Activated CD4-positive, alpha-beta memory T cell treated with anti-CD3 and anti-CD28 coated beads, Interleukin-2, amount 10 ng/mL, durations not matched to agents 7 days and 5 days (primary cell): ENCODE measurements at places on chromosomes 7 and 10.
A peak's percentile ranks its signal among the peaks of the same experiment; 100 is the strongest.

- peak; percentile 42 for DNase-seq
Observed at GRCh38 chr10:89207181-89207800, at the start of gene CH25H. TSS of gene CH25H (minus strand) at chr10:89207317. CDS start at chr10:89207292, 25 bp downstream.

DNA sequence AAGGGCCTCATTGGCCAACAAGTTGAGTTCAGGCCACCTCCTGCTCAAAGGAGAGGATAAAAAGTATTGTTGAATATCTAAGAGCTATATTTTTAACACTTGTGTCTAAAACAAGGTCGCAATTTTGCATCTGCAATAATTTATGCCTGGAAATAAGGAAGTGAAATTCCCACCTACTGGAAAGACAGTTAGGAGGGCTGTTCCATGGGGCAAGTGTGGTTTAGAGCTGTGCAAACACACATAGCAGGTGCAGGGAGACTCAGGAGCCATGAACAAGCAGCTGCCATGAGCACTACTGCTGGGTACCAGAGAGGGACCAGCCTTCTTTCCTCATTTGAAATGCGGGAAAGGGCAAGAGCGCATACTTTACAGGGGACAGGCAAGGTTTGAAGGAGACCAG lies 35.5 kb upstream of the IKZF1 start:
- no peak for DNase-seq

DNA sequence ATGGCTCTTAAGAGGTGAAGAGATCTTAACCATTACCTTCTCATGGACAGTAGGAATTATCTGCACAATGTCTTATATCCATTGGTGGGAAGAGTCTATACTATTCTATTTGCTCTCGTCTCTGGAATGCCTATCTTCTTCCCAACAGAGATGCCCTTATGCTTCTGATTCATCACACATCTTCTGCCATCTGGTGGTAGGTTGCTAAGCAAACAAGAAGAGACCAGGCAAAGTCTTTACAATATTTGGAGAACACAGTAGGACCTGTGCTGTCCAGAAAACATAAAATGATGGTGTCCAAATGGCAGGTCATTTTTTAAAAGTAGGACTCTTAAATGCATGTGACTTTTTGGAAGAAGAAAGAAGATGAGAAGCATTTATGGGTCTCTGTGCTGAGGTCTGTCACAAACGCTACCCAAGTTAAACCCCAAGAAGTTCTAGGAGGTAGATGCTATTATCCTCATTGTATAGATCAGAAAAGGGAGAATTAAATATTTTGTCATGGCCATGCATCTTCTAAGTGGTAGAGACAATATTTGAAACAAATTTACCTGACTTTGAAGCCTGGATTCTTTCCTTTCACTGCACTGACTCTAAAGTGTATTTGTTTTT lies 67.8 kb upstream of the NXPH1 start:
- no peak for DNase-seq

GRCh38 chr10:29229258-29229705 lies 59.6 kb upstream of the LYZL1 start:
- no peak for DNase-seq

- no peak for DNase-seq
Observed at GRCh38 chr7:52161483-52161882, 844.9 kb upstream of the COBL start.

DNA sequence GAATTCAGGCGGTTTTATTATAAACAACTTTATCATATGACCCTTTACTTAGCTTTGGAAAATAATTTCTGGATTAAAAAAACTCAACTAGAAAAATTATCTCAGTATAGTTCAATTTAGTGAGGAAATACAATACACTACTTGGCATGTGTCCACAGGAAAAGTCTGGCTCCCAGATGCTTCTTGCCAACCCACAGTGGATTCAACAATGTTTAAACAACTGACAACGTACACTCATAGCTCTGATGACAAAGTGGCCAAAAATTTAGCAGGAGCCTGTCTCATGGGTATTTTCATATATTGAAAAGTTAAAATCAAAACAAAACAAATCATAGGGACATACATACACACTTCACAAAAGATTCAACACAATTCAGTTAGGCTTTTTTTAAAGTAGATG lies 158.8 kb downstream of the SKAP2 start:
- DNase-seq, result no peak

DNA sequence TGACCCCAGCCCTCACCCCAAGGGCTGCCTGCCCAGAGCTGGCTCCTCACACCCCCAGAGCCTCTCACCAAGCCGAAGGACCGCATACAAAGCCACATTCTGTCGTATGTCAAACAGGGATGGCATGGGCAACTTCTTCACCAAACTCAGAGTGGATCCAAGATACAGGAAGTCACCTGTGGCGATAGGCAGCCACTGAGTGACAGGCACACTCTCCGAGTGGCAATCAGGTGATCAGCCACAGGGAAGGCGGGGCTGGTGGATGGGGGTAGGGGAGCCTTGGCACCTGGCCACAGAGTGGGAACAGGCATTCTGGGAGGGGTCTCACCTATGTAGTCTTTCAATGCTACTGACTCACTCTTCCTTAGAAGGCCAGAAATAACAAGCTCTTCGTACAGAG lies 7.1 kb upstream of the ASB10 start:
- no peak for DNase-seq

DNA sequence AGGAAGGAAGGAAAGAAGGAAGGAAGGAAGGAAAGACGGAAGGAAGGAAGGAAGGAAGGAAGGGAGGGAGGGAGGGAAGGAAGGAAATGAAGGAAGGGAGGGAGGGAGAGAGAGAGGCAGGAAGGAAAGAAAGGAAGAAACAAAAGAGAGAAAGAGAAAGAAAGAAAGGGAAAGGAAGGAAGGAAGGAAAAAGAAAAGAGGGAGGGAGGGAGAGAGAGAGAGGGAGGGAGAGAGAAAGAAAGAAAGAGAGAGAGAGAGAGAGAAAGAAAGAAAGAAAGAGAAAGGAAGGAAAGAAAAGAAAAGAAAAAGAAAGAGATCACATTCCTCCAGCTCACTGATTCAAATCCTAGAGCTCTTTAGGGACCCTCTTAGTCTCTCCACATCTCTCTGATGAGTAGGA lies 24.7 kb downstream of the ELN start:
- DNase-seq, result no peak

- no peak for DNase-seq
Observed at GRCh38 chr10:117936141-117936540, 110.6 kb downstream of the RAB11FIP2 start.

GRCh38 chr7:220151-220841 lies 27.9 kb downstream of the FAM20C start:
- DNase-seq, result no peak

DNA sequence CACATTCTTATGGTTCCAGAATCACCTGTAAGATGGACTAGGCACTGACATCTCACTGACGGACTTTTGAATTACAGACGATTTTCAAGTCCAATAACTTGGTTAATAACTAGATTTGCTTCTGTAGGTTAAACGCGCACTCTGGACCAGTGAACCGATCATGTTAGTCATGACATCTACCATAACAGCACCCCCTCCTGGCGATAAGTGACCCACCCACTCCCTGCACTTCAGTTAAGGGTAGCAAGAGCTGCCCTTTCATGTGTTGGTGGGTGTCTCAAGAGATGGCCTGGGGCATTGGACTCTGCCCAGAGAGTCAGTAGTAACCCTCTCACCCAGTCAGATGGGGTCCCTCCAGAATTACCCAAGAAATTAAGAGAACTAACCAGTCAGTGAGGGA lies 12.9 kb downstream of the GRM8 start:
- no peak for DNase-seq

DNA sequence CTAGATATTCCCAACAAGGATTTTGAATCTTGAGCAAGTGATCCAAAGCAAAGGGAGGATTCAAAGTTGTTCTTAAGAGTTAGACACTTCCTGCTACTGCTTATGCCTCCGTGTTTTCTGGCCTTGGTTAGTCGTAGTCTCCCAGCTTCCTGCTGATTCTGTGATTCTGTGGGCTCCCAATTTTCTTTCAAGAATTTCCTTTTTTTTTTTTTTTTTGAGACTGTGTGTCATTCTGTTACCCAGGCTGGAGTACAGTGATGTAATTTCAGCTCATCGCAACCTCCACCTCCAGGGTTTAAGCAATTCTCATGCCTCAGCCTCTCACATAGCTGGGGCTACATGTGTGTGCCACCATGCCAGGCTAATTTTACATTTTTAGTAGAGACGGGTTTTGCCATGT lies 4.4 kb upstream of the ITGB8 start:
- DNase-seq, result no peak

- no peak for DNase-seq
Observed at GRCh38 chr10:43737003-43737402, 88.3 kb upstream of the ZNF32 start.

DNA sequence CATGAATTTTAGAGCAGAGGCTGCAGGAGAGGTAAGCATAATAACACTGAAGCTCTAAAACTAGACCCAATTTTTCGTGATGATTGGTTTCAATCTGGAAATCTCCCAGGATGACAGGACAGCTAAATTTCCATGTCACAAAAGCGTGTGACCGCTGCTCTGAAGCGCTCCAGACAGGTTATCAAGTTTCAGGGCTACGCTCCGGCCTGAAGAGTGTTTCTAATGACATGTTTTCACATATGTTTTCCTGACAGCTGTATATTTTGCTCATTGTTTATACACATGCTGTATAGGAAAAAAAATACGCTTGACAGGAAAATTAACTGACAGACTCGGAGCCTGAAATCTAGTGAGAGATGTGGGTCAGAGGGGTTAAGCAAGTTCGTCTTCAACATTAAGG lies 219.8 kb upstream of the BMPER start:
- DNase-seq, result no peak

DNA sequence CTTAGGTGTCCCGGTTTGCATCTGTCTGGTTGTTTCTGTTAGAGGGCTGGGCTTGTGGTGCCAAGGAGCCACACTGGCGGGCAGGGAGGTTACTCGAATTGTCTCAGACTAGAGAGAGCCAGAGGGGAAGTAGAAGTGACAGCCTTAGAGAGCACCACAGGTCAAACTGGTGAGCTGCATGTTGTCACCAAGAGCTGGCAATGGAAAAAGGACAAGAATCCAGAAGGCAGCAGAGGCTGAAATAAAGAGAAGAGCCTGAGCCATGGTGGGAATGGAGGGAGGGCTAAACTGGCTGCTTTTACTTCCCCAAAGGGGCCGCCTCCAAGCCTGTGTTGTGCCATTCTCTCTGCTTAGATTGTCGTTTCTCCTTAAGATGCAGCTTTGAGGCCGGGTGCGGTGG lies 31.1 kb upstream of the RHBDD2 start:
- DNase-seq, result no peak

GRCh38 chr7:50661345-50662040 lies 96.3 kb upstream of the DDC start:
- DNase-seq, result peak; percentile 69

- no peak for DNase-seq
Observed at GRCh38 chr7:84190016-84190705, 4.4 kb downstream of the SEMA3A start.

GRCh38 chr7:134366481-134366880 lies 49.8 kb upstream of the SLC35B4 start:
- no peak for DNase-seq

GRCh38 chr10:5944389-5945189 lies 32.8 kb downstream of the IL15RA start:
- DNase-seq, result no peak

DNA sequence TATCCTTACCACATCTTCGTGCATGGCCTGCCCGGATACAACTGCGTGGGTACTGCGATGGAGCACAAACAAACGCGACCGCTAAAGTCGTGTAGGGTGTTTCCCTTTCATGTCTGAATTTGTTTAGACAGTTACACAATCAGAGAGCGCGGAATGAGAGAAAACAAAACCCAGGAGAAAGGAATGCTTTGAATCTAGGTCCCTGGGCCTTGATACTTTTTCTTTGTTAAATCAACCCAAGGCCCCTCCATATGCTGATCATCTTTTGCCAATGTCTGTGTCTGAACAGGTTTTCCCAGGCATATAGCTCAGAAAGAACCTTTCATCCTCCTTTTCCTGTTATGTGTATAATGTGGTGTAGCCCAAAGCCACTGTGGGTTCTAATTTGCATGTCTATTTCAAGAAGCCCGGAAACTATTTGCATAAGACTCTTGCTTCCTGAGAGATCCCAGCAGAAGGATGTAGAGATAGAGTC lies 145.8 kb downstream of the FRMD4A start:
- peak; percentile 71 for DNase-seq

GRCh38 chr10:48844616-48845015 lies 95.0 kb downstream of the LRRC18 start:
- no peak for DNase-seq

DNA sequence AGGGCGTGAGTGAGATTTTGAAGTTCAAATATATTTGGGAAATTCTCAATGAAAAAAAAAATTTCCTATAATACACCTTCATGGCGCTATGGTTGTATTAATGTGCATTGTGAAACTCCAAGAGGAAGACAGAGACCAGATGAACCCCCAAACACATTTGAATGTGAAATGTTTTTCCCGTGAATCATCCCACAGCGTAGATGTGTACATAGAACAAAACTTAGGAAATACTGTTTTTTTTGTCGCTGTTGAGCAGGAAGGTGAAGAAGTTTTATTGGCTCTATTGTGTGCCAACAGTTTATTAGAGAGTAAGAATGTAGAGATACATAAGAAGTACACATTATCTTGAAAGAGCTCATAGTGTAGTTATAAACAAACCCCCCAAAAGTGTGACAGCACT lies 134.0 kb downstream of the KCND2 start:
- DNase-seq, result no peak

DNA sequence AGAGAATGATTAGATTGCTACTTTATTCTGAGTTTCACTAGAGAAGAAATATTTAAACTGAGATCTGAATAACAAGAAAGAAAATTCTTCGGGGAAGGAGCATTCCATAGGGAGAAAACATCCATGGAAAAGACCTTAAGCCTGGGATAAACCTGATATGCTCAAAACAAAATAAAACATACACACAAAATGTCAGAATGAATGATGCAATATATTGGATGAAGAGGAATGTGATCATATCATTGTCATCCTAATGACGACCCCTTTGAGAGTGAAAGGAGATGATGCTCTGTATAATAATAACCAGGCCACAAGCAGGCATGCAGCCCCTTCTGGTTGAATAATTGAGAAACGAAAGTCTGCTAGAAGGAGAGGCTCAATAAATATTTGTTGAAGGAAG lies 882.4 kb downstream of the NRG3 start:
- no peak for DNase-seq

GRCh38 chr10:108905821-108906220 lies 1017.5 kb downstream of the XPNPEP1 start:
- DNase-seq, result no peak

- DNase-seq, result no peak
Observed at GRCh38 chr7:50069613-50070012, 23.4 kb downstream of the ZPBP start.

- no peak for DNase-seq
Observed at GRCh38 chr7:141990011-141990725, 5.5 kb upstream of the MGAM start.

GRCh38 chr10:99403674-99404073 lies 26.8 kb downstream of the GOT1 start:
- no peak for DNase-seq
